ENCODE measurements at places on chromosomes 12 and 14. TPM values are rescaled to one million over a fixed set of nuclear protein-coding genes. Genes with fewer than 3 reads are reported as not detected.

The LTBP2 gene
- total RNA-seq: not detected

The TAS2R13 gene
- 1.3 TPM for total RNA-seq

The CMKLR1 gene
- not detected for total RNA-seq

The TCP11L2 gene
- 19.6 TPM for total RNA-seq

The KRT82 gene
- not detected for total RNA-seq

The GUCY2C gene
- total RNA-seq: not detected

The MYL6 gene
- 1,014 TPM for total RNA-seq

The RDH16 gene
- total RNA-seq: 0.29 TPM

The RNU4-1 gene
- total RNA-seq: 2,211 TPM

Measured in activated naive CD4-positive, alpha-beta T cell treated with anti-CD3 and anti-CD28 coated beads, Interleukin-2, amount 50 U/mL, for 72 hours (primary cell).